Mesenchymal stem cell (in vitro differentiated cells and primary cell): ENCODE measurements at places on chromosomes 4 and X.

- no peaks in the 10 kb centered on the region for H3K4me1 ChIP-seq
- H3K4me3 ChIP-seq: no peak overlapping the region
- no peak for DNase-seq
- H3K27ac ChIP-seq: no peak overlapping the region
These were observed 16.2 kb upstream of the ART3 start for GRCh38 chr4:76058302-76058701.

DNA sequence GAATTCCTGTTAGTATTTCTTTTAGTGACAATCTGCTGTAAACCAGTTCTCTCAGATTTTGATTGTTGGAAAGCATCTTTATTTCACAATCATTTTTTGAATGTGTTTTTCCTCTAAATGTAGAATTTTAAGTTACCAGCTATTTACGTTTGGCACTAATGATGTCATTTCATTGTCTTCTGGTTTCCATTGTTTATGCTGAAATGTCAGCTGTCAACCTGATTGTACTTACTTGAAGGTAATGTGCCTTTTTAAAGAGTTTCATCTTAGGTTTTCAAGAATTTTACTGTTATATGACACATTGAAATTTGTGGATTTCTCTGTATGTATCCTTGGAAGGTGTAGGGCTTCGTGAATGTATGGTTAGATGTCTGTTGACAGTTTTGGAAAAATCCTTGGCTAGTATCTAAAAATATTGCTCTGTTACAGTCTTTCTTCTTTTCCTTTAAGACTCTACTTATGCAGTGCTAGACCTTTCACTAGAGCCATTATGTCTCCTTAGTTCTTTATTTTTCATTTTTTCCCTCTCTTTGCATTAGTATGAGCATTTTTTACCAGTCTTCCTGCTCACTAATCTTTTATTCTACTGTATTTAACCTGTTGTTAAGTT is 30.4 kb downstream of the SMAD1 start:
- no peaks in the 10 kb centered on the region for H3K4me1 ChIP-seq
- H3K27ac ChIP-seq: no peak overlapping the region
- H3K27me3 ChIP-seq: no peaks in the 10 kb centered on the region
- peaks cover 5% of the 10 kb centered on the region for H3K36me3 ChIP-seq
- peak; percentile 39 for DNase-seq

DNA sequence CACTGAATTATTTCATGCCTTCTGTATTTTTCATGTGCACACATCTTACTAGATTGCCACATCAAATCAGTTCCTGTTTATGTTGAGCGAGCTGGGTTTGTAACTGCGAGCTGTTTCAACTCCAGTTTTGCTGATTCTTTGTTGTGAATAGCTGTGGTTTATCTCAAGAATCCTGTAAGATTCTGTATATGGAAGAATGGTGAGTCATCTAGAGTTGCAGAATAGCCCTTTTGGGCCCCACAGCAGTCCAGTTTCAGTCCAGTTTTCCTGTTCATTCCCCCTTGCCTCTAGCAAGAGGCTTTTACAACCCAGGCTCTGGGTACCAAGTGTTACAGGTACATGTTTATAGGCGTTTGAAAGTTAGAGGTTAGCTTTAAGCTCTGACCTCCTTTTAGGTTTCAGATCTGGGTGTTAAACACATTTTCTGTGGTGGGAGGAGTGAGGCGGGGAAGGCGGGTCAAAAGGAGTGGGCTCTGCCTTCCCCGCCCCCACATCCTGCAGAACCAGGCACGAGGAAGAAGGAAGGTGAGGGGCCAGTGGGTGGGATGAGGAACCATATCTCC is 32.7 kb downstream of the TBC1D14 start:
- peak; percentile 99 for DNase-seq
- H3K27me3 ChIP-seq: no peaks in the 10 kb centered on the region
- peaks cover 57% of the 10 kb centered on the region for H3K4me1 ChIP-seq
- H3K27ac ChIP-seq: peak overlapping the region; percentile 95
- no peaks in the 10 kb centered on the region for H3K36me3 ChIP-seq

GRCh38 chr4:32684160-32684559 is 1964.0 kb downstream of the PCDH7 start:
- no peak overlapping the region for H3K27ac ChIP-seq
- H3K27me3 ChIP-seq: no peaks in the 10 kb centered on the region
- no peaks in the 10 kb centered on the region for H3K36me3 ChIP-seq
- no peak for DNase-seq

GRCh38 chr4:37685161-37685822 is 884 bp downstream of the RELL1 start:
- peak overlapping the region; percentile 94 for H3K4me3 ChIP-seq
- no peaks in the 10 kb centered on the region for H3K27me3 ChIP-seq
- H3K36me3 ChIP-seq: no peaks in the 10 kb centered on the region
- H3K27ac ChIP-seq: peak overlapping the region; percentile 19
- peak; percentile 84 for DNase-seq

DNA sequence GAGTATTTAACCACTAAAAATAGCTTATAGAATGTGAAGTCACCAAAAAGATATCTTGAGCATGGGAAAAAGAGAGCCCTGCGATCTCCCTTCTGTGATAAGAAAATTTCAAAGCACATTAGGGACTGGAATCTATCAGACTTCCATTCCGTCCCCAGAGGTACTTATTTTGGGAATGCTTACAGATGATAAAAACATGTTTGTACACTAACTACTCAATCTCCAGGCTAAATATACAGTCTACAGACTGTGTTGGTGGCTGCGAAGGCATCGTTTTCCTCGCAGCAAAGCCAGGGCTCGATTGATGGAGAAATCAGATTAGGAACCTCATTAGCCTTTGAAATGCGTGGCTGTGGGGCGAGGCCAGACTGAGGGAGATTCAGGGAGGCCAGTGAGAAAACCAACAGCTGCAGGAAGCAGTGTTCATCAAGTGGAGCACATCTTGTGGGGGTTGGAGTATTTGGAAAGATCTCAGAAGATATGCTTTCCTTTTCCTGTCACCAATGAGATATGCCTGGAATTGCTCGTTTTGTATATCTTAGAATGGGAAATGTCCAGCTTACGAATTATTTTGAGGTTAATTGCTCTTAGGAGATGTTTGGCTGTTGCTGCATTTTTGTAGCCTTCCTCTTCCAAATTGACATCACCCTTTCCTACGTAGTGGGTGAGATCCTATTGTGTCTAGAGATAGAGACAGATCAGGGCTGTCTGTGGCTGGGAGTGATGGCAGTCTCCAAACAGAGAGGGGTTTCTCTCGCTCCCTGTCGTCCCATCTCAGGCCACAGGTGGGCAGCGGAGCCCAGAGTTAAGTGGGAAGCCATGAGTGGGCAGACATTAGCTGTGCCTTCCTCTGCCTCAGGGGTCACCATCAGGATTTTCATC is 224.9 kb upstream of the FAT1 start:
- H3K27ac ChIP-seq: no peak overlapping the region
- no peaks in the 10 kb centered on the region for H3K36me3 ChIP-seq
- peak; percentile 85 for DNase-seq
- H3K4me1 ChIP-seq: peaks cover 13% of the 10 kb centered on the region

DNA sequence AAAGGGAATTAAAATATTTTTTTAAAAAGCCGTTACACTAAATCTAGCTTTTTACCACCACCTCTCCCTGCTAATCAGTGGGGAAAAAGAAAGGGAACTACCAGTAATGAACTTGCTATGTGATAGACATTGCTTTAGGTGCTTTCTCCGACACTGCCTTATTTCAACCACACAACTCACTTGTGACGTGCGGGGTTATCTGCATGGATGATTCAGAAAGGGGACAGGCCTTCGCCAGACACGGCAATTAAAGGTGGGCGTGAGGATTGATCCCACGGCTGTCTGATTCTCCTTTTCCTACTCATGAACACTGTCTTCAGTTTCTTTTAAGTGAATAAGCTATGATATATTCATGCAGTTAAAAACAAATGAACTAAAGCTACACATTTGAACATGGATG is 882 bp upstream of the CXCR3 start:
- H3K4me1 ChIP-seq: peaks cover 10% of the 10 kb centered on the region
- H3K27ac ChIP-seq: no peak overlapping the region
- no peaks in the 10 kb centered on the region for H3K27me3 ChIP-seq
- H3K36me3 ChIP-seq: peaks cover 14% of the 10 kb centered on the region
- no peak for DNase-seq

- H3K36me3 ChIP-seq: no peaks in the 10 kb centered on the region
- no peak overlapping the region for H3K4me3 ChIP-seq
- no peak for DNase-seq
- H3K27me3 ChIP-seq: no peaks in the 10 kb centered on the region
These were observed 493.8 kb downstream of the FAT4 start for GRCh38 chr4:125808570-125808969.

DNA sequence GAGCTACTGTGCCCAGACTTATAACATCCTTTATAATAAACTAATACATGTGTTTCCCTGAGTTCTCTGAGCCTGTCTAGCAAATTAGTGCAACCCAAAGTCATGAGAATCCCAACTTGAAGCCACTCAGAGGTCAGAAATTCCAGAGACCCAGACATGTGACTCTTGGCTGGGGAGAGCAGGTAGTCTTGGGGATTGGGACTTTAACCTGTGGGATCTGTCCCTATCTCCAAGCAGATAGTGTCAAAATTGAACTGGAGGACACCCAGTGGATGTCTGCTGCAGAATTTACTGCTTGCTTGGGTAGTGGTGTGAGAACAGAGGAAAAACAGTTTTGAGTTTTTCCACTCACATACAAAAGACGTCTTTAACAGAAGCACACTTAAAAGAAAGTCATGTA is 26.4 kb downstream of the ELOVL6 start:
- H3K27me3 ChIP-seq: no peaks in the 10 kb centered on the region
- H3K4me1 ChIP-seq: no peaks in the 10 kb centered on the region
- H3K36me3 ChIP-seq: peaks cover 4% of the 10 kb centered on the region
- H3K4me3 ChIP-seq: no peak overlapping the region

- H3K27me3 ChIP-seq: no peaks in the 10 kb centered on the region
- H3K4me1 ChIP-seq: no peaks in the 10 kb centered on the region
- no peaks in the 10 kb centered on the region for H3K36me3 ChIP-seq
- peak; percentile 40 for DNase-seq
- H3K27ac ChIP-seq: peak overlapping the region; percentile 40
These were observed 13.4 kb upstream of the FGD1 start for GRCh38 chrX:54509400-54509799.

GRCh38 chrX:34859191-34859590 is 83.4 kb upstream of the FAM47B start:
- H3K36me3 ChIP-seq: no peaks in the 10 kb centered on the region
- no peak overlapping the region for H3K4me3 ChIP-seq
- H3K27me3 ChIP-seq: no peaks in the 10 kb centered on the region
- DNase-seq: no peak

DNA sequence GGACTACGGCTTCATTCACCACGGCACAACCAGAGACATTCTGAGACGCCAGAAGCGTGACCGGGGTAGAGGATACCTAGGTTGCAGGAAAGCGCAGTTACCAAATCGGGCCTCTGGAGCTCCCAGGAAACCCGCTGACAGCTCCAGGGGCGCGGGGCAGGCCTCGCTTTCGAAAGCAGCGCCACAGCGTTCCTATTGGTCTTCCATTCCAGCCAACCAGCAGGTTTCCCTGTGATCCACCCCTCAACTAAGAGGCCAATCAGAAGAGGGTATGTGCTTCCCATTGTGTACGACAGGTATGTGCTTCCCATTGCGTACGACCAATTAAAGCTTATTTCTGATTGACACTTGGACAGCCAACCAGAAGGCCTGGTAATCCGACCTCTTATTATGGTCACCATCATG is 14.9 kb downstream of the SNX12 start:
- H3K27me3 ChIP-seq: peaks cover 4% of the 10 kb centered on the region
- H3K4me1 ChIP-seq: peaks cover 2% of the 10 kb centered on the region
- H3K36me3 ChIP-seq: peaks cover 11% of the 10 kb centered on the region
- H3K4me3 ChIP-seq: no peak overlapping the region
